ENCODE measurements at places on chromosomes 1 and 21.

GRCh38 chr1:68136187-68136586 lies 85.8 kb upstream of the DIRAS3 start:
- no peak for DNase-seq

DNA sequence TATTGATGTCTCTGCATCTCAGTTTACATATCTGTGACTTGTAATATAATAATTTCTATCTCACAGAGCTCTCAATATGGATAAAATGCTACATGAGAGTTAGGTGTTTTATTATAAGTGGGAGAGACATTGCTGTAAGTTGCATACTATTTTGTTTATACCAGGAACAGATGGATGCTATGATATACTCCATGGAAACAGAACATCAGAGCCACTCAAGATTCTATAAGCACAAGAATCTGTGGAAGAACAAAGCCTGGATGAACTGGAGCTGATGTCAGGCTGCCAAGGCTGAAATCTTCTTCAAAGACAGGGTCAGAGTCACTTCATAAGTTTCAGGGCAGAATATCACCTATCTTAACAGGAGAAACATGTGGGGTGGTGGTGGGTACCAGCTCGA lies 30.2 kb downstream of the DUSP10 start:
- no peak for DNase-seq

- DNase-seq, result no peak
These were observed 58.2 kb upstream of the SLC45A1 start for GRCh38 chr1:8259498-8260290.

- no peak for DNase-seq
These were observed 384.5 kb downstream of the LMX1A start for GRCh38 chr1:164971921-164972415.

DNA sequence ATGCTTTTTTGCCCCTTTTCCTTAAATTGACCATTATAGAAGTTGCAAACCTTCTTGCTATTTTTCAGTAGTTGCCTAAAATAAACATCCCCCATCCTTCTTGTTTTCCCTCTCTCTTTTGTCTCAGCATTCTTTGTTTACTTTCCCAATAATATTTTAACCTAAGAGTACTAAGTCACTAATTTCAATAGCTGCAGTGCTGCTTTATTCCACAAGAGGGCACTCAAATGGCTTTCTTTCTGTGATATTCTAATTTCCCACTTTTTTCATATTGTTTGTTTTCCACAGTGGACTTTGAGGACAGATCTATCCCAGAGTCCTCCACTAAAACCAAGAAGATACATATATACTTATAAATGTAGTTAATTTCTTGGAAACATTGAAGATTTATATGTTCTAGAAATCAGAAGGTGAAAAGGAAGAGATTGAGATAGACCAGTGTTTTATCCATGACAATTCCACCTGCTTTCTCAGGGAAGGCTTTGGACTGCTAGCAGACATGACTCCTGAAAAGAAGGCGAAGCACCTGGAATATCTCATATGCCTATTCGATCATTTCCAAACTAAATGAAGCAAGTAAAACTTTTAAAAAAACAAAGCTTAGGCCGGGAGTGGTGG lies 104.8 kb upstream of the GRIK1 start:
- no peak for DNase-seq
